ENCODE measurements at places on chromosomes 1 and 21. TPM values are rescaled to one million over a fixed set of nuclear protein-coding genes. Genes with fewer than 3 reads are reported as not detected.

The CELA2A gene
- total RNA-seq = not detected

DNA sequence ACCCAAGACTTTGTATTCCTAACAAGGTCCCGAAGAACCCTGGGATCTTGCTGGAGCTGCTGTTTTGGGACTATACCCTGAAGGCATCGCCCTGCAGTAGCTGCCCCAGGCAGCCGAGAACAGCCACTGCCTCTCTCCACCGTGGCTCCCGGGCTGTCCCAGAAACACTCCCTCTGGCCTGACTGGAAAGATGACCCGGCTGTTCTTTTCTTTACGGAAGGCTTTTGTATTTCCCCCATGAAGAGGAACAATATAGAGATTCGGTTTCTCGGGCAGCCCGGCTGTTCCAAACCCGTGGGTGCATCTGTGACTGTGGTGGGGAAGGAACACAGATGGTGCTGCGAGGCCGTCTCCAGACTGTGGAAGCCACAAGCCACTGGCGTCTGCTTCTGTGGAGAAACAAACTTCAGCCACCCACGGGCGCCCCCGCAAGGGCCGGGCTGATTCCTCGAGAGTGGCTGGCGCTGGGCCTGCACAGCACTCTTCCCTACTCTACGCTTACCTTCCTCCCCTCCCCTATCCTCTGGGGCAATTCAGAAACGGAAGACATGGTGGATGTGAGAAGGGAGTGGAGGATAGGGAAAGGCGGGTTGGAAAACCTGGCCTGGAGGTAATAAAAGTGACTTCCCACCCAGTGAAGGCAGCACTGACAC, 33.7 kb upstream of the VASH2 start:
- H3K36me3 ChIP-seq = no peaks in the 10 kb centered on the region
- no peak overlapping the region for H3K4me3 ChIP-seq
- no peaks in the 10 kb centered on the region for H3K4me1 ChIP-seq
- DNase-seq = no peak
- H3K27me3 ChIP-seq = peaks cover 6% of the 10 kb centered on the region

- peaks cover 4% of the 10 kb centered on the region for H3K27me3 ChIP-seq
- no peak overlapping the region for H3K4me3 ChIP-seq
- no peak overlapping the region for H3K27ac ChIP-seq
Measured at GRCh38 chr1:230379928-230380327, 46.2 kb downstream of the PGBD5 start.

DNA sequence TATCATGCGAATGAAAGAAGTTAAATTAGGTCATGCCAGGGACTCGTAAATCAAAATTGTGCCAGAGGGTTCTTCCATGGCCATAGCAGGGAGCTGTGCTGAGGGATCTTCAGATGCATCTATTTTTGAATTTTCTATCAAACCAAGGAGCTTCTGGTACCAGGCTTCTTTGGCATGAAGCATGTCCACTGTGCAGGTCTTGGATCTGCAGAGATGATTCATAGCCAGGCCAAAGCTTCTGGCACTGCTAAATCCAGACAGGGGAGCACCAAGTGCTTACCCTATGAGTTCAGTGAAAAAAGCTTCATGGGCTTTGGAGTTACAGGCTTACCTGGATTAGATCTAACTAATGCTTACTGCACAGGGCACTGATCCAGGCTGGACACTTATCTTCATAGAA, 154.2 kb upstream of the DAB1 start:
- H3K4me3 ChIP-seq = no peak overlapping the region
- H3K27ac ChIP-seq = no peak overlapping the region
- no peaks in the 10 kb centered on the region for H3K27me3 ChIP-seq
- no peak for DNase-seq
- H3K36me3 ChIP-seq = no peaks in the 10 kb centered on the region
- H3K4me1 ChIP-seq = no peaks in the 10 kb centered on the region

The OR2AK2 gene
- not detected for total RNA-seq

The IFNAR2 gene
- total RNA-seq = 64.4 TPM

All from activated CD4-positive, alpha-beta T cell treated with anti-CD3 and anti-CD28 coated beads, Interleukin-2, amount 10 ng/mL, durations not matched to agents 7 days and 5 days (primary cell).